ENCODE measurements at places on chromosomes 16 and 17.
A peak's percentile ranks its signal among the peaks of the same experiment; 100 is the strongest.

- no peak for DNase-seq
These were observed 60.9 kb downstream of the XYLT1 start for GRCh38 chr16:17409894-17410293.

GRCh38 chr16:81239367-81240121 is 1.1 kb downstream of the BCO1 start:
- no peak for DNase-seq

DNA sequence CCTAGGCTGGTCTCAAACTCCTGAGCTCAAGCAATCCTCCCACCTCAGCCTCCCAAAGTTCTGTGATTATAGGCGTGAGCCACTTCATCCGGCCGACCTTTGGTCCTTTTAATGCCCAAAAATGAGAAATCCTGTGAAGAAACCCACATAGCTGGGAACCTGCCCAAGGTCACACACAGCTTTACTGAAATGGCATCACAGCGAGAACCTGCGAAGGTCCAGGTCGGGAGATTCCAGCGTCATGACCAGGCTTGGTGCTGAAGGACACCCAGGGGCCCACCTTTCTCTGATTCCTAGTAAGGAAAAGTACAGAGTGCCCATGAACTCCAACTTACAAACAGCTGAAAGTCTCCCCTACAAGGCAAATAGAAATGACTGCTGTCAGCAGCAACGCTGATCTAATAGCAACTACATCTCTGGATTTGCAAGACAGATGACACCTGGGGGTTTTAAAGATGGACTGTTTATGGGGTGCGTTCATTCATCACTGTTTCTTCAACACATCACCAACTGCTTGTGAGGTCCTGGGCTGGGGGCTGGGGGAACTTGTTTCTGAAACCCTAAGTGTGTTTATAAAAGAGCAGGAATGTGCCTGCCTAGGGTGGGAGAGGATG is 24.5 kb upstream of the DNAH17 start:
- no peak for DNase-seq

DNA sequence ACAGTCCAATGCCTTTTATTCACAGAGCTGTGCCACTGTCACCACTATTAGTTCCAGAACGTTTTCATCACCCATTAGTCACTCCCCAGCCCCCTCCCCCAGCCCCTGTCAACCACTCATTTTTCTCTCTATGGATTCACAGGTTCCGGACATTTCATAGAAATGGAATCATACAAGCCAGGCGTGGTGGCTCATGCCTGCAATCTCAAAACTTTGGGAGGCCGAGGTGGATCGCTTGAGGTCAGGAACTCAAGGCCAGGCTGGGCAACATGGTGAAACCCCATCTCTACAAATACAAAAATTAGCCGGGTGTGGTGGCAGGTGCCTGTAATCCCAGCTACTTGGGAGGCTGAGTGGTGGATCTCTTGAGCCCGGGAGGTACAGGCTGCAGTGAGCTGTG is 759 bp upstream of the PAM16 start:
- DNase-seq, result no peak

DNA sequence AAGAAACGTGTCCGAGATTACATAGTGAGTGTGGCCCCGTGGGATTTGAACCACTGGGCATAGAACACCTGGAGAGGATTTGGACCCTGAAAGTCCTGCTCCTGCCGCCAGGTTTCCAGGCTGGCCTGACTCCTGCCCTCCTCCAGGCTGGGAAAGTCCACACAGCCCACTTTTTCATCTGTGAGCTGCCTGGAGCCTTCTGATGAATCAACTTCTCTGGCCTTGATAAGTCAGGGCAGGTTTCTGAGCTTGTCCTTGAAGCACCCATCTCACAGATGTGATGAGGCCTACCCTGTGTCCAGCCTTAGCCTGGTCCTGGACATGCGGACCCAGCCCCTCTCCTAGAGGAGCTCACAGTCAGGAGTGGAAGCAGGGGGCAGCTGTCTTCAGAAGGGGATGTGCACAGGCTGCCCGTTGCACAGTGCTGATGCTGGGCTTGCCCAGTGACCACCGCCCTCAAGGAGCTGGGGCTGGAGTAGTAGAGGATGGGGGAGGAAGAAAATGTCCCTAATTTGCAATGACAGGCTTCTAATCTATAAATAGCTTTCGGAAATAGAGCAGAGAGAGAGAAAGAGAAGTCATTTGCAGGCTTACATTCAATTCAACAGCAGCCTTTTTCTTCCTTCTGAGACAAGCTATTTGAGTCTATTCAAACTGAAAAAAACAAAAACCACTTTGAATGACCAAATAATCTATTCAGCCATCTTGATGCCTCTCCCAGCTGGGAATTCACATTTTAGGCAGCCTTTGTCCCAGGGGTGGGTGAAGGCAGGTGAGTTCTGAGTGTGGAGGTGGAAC is 73.5 kb upstream of the DNAJA2 start:
- no peak for DNase-seq

- no peak for DNase-seq
These were observed 177.1 kb downstream of the RAB11FIP4 start for GRCh38 chr17:31568539-31568938.

DNA sequence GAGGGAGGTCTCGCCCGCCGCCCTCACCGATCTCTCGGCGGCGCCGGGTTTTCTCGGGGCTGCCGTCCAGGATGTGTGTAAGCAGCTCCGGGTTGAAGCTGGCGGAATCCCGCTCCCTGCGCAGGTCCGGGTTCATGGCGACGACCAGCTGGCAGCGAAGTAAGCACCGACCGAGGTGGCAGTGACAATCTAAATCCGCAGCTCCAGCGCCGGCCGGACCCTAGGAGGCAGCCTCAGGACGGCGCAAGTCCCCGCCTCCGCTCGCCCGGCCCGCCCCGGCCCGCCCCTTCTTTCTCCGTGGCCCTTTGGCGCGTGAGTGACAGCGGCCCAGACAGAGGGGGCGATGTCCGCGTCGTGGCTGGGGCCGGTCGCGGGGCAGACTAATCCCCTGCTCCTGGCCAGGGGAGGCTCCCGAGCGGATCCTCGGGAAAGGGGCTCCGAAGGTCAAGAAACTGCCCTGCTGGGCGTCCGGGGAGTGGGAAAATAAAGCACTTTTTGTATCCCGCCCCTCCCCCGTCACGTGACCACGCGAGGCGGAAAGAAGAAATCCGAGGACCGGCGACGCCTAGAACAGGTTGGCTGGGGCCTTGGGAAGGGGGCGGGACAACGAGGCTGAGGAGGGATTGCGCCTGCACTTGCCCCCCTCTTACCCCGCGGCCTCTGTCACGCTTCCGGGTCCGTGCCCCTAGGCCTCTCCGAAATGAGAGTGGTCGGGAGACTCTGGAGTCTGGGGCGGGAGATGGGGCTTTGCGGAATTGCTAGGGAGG is at the start of the genes ACOX1 and TEN1:
Gene ACOX1, minus strand, starts transcription at position 229 of the 767 bp plus-strand sequence. Its CDS starts 93 bp downstream, at position 136.
Gene TEN1, plus strand, starts transcription at position 303 of the 767 bp plus-strand sequence. CDS start 6,953 bp downstream, outside the sequence.
- DNase-seq, result peak; percentile 94

- peak; percentile 31 for DNase-seq
These were observed 804 bp downstream of the ATP6V0C start for GRCh38 chr16:2514333-2515179.

GRCh38 chr17:73188011-73188410 is 4.8 kb upstream of the COG1 start:
- DNase-seq, result no peak

DNA sequence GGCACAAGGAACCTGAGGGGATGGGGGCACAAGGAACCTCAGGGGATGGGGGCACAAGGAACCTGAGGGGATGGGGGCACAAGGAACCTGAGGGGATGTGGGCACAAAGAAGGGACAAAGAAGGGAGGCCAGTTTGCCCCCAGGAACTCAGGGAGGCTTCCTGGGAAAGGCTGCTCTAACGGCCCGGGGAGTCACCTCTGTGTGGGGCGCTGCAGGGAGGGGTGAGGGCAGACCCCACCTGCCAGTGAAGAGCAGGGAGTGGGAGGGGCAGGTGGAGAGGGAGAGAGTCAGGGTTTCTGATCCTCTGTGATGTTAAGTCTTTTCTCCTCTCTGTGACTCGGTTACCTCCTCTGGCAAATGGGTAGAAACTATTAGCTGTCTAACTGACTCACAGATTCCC is 57.7 kb downstream of the TIMM22 start:
- no peak for DNase-seq

GRCh38 chr17:4090898-4091297 is 51.9 kb downstream of the ZZEF1 start:
- no peak for DNase-seq

DNA sequence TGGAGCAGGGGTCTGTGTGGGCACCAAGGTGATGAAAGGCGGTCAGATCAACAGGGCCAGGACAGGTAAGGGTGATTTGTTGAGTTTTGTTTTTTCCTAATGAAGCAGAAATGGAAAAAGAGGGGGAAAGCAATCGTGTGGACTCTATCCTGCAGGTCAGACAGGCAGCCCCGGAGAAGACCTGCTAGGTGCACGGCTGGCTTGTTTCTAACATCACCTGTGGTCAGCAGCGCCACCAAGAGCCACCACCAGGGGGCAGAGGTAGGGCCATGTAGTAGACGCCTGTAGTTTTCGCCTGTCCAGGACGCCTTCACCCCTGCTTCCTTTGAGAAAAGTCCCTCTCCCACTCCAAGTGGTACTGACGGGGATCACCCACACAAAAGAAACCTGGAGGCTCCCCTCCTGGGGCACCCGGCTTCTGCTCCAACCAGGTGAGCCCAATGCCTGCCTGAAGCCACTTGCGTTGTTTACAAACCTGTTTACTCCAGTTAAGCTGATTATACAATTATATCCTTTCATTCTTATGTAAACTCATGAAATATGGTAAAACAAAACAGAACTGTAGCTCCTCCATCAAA is 54.2 kb upstream of the SEC14L1 start:
- peak; percentile 77 for DNase-seq

DNA sequence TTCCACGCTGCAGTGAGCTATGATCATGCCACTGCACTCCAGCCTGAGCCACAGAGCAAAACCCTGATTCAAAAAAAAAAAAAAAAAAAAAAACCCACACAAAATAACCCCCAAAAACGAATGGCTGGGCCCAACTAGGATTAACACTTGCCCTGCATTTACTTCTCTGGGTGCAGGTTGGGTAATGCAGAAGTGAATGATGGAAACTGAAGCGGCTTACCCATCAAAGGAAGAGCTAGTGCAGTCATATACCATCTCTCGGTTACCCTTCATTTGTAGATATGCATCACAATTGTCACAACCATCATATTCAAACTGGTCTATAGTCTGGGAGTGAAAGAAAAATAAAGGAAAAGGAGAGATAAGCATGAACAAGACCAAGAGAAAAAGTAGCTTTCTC is 819 bp downstream of the SUPT4H1 start:
- DNase-seq, result no peak

DNA sequence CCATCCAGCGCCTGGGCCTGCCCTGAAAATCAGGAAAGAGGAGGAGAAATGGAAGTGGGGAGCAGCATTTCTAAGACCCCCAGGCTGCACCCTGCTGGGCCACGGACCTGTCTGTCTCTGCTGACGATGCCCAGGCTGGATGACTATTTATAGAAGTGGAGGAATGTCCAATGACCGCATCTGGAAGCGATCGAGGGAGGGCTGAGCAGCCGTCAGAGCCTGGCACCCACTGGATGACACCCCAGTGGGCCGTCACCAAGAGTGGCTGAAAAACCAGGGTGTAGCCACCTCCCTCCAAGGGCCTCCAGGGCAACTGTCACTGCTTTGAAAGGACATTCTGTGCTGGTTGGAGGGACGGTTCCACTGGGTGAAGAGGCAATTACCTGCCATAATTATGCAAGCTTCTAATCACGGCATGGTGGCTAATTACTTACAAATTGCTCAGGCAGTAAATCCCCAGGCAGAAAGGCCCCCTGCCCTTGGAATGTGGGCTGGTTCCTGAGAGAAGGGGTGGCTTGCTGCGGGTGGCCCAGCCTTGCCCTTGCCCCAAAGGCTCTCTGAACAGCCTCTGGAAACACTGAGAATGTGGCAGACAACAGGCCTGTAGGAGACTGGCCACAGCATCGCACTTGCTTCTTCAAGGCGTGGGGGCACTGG is 332.1 kb downstream of the C16orf95 start:
- DNase-seq, result no peak

DNA sequence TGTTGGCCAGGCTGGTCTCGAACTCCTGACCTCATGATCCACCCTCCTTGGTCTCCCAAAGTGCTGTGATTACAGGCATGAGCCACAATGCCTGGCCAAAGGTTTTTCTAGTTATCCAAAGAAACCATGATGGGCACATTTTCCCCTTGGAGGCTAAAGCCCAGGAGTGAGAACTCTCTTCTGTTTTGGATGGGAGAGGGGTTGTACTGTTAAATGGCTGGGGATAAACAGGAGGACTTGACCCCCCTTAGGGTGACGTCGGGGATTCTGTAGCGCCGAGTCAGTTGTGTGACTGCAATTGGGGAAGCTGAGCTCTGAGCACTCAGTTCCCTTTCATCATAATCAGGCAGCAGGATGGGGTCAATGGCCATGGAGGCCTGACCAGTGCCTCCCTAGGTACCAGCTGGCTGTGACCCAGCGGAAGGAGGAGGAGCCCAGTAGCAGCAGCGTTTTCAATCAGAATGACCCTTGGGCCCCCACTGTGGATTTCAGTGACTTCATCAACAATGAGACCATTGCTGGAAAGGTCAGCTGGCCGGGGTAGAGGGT is 4.1 kb downstream of the AOC3 start:
- no peak for DNase-seq

DNA sequence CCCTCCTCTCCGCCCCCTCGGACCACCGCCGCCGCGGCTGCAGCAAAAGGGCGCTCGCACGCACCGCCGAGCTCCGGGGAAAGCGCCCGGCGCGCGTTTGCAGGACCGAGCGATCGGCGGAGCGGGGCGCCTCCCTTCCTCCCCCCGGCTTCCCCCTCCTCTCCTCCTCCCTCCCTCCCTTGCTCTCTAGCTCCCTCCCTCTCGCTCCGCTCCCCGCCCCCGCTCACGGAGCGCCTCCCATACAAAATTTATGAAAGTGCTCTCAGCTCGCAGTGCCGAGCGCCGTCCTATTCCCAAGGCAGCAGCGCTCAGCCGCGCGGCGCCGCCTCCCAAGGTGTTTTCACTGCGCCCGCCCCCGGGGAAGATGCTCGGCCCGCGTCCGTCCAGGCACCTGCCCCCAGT is at the start of gene RTN4RL1:
Gene RTN4RL1, minus strand, starts transcription at position 115 of the 402 bp plus-strand sequence. CDS start 469 bp downstream, outside the sequence.
- peak; percentile 76 for DNase-seq

DNA sequence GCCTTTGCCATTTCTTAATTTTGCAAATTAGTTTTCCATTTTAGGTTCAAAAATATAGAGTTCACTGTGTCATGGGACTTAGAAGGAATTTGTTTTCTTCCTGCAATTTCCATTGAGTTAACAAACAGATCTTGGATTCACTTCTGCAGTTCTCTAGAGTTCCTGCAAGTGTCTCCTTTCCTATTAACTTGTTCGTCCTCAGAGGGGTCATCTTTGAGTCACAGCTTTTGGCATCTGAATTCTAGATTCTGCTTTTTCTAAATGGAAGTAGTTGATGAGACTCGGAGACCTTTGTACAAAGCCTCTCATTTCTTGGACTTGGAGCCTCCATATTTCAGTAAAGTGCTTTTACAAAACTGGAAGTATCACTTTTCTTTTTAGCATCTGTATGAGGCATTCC is 323.3 kb downstream of the BCAS3 start:
- no peak for DNase-seq

GRCh38 chr17:9330141-9330540 is 245.5 kb downstream of the STX8 start:
- DNase-seq, result no peak

DNA sequence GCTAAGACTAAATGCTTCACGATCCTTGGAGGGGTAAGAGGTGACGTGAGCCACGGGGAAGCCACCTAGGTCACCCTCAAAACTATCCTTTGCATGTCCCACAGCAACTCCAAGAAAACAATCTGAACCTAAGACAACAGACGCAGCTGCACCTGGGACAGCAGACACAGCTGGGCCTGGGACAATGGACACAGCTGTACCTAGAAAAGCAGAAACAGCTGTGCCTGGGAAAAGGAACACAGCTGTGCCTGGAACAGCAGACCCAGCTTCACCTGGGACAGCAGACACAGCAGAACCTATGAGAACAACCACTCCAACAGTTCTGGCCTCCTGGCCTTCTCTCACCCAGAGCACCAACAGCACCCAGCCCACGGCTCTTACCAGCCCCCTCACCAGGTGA is 11.7 kb upstream of the CD300LD start:
- DNase-seq, result no peak

- DNase-seq, result no peak
These were observed 67.0 kb downstream of the TUBD1 start for GRCh38 chr17:59825533-59826322.

Measured in activated CD4-positive, alpha-beta T cell treated with anti-CD3 and anti-CD28 coated beads, Interleukin-2, amount 50 U/mL, for 1 hour (primary cell).